T-helper 17 cell (primary cell): ENCODE measurements at places on chromosomes 3 and 15.
A peak's percentile ranks its signal among the peaks of the same experiment; 100 is the strongest.

- DNase-seq: no peak
Observed at GRCh38 chr3:50396502-50396901, 37.2 kb upstream of the TMEM115 start.

- no peak for DNase-seq
Observed at GRCh38 chr3:158086776-158087175, 19.4 kb downstream of the SHOX2 start.

DNA sequence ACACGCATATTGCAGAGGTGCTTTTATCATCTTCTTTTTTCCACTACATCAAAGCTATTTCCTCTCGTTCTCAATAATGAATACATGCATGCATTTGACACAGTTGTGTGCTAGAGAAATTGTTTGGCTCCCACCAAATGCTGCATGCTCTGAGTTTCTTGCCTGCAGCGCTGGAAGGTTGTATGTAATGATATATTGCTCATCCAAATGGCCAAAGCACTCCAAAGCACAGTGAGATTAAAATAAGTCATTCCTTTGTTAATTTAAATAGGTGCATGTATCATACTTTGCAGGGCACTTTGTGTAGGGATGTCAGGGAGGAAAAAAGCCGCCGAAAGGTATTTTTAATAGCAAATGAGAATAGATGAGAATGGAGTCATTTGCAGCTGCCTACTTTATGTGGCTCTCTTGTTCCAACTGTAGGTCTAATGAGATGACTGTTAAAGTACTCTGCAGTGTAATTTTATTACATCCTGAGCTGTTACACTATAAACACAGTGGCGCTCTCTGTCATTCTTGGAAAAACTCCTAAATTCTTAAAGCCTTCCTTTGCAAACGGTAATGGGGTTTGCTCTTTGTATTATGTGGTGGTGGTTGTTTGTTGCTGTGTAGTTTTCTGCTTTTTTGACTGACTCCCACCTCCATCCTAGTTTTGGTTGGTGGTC lies 56.9 kb upstream of the SKOR1 start:
- DNase-seq: no peak

- DNase-seq: no peak
Observed at GRCh38 chr3:154210986-154211385, 89.8 kb downstream of the ARHGEF26 start.

GRCh38 chr3:134846911-134847317 lies 51.9 kb downstream of the EPHB1 start:
- no peak for DNase-seq

DNA sequence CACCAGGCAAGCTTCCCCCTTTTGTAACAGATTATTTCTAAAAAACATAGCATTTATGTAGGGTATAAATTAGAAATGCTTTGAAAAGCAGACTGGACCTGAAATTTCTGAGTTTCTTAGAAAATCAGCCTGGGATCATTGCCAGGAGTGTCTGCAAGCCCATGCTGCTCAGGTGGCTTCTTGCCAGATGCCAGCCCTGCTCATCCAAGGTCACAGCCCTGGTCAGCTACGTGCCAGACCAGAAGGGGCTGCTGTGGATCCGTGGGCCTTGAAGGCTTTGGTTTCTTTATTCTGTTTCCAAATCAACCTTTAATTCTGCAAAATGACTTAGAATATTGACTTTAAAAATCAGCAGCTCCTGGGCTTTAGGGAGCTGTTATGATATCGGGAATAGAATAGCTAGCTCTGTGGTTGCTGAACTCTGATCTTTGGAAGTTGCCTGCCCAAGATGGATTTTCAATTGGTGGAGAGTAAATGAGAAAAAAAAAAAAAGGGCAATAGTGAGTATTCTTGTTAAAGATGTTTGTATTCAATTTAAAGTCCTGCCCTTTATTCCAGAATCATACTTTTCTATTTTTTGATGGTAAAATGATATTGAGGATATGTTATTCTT lies 370.1 kb upstream of the ONECUT1 start:
- no peak for DNase-seq

DNA sequence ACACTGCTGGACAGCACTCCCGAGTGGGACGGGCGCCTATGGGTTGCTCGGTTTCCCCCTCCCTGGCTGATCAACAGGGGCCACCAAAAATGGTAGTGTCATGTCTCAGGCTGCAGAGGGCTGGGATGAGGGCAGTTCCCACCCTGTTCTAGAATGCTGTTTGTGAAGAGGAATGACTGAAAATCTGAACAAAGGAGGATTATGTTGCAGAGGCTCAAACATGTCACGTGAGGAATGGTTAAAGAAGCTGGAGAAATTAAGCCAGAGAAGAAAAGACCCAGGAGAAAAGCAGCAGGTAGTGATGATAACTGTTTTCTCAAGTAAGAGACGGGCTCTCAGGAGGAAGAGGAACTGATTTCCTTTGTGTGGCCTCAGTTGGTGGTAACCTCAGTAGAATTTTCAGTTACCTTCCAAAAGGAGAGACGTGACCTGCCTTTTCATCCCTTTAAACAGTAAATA lies 10.4 kb downstream of the SPG21 start:
- no peak for DNase-seq

GRCh38 chr3:78287085-78287484 lies 1247.2 kb downstream of the ROBO2 start:
- no peak for DNase-seq

- DNase-seq: peak; percentile 23
Observed at GRCh38 chr15:92883163-92883875, 16.8 kb upstream of the CHD2 start.

DNA sequence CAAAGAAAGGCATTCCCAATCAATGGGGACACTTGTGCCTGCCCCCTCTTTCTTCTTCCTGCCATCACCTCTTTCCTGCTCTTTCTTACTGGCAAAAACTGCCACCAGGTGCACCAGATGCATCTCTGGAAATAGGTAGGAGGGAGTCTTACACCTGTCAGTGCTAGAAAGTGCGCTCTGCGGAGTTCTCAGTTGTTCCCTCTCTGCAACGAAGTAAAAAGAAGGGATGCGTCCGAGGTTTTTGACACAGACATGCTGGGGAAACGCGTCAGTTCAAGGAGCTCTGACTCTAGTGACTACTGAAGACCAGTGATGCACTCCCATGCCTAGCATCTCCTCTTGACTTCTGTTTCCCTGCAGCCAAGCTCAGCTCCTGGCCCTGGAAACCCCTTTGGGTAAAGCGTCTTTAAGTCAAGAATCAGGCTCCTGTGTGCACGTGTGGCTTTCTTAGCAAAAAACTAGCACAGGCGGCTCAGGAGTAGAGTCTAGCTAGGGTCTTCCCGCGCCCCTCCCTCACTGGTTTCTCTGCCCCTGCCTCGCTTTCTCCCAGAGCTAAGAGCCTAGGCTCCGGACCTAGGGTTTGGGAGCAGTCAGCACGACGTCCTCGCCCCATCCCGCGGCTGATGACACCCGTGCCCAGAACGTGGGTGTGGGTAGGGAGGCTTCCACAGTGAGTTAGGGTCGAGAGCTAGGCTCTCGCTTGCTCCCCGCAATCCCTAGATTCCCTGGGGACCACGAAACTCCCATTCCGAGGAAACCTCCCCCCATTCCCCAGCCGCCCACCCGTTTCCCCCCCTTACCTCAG lies 564 bp upstream of the GRM7 start:
- no peak for DNase-seq

GRCh38 chr3:23820888-23821287 lies 15.1 kb downstream of the UBE2E1 start:
- no peak for DNase-seq

- no peak for DNase-seq
Observed at GRCh38 chr3:170323331-170323730, 34.2 kb upstream of the SKIL start.

DNA sequence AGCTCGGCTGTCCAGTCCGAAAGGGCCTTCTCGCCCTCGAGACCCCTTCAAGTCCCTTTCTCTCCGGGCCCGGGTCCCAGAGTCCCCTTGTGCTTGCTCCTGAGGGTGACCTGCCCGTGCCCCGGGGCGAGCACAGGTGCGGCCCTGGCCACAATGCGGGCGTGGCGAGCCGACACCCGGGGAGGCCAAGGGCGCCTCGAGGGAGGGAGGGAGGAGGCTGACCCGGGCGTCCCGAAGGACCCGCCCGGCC lies 810 bp upstream of the MEF2A start:
- no peak for DNase-seq

GRCh38 chr15:100249096-100249815 lies 92.5 kb downstream of the ADAMTS17 start:
- no peak for DNase-seq

DNA sequence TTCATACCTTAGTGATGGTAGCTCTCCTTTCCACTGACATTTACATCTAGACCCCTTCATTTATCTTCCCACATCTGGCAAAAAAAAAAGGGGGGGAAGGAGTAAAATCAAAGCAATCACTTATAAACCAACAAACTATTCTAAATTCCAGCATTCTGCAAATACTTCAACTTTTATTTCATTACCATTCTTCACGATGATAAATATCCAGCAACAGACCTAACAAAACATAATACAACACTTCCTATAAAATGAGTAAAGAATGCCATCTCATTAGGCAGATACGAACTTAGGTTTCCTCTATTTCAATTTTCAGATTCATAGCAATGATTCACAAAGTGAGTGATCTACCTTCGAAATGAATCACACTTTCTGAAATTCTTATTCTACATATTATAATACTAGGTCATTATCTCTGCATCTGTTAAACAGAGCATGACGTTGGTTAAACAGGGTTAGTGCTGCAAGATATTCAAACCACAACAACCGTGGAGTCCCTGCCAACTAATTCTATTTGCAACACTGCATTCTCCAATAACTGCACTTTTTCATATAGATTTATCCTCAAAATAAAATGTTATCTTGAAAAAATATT lies at the start of gene LRRFIP2:
TSS of gene LRRFIP2 (minus strand) at position 51 of the 595 bp plus-strand sequence. CDS start 25,599 bp downstream, outside the sequence.
- DNase-seq: no peak

DNA sequence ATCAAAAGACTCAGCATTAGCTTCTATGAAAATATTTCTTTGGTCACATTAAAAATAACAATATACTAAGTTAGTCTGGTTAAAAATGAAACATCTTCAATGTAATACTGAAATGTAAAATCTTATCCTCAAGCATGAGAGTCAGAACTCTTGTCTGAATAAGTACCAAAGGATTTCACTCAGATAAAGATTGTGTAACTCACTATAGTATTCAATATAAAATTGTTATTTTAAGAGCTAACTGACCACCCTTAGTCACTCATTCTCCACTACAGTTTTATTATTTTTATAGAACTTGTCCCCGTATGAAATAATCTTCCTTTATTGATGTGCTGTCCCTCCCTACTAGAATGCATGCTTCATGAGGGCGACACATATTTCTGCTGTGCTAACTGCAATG lies 426.3 kb downstream of the MECOM start:
- no peak for DNase-seq

DNA sequence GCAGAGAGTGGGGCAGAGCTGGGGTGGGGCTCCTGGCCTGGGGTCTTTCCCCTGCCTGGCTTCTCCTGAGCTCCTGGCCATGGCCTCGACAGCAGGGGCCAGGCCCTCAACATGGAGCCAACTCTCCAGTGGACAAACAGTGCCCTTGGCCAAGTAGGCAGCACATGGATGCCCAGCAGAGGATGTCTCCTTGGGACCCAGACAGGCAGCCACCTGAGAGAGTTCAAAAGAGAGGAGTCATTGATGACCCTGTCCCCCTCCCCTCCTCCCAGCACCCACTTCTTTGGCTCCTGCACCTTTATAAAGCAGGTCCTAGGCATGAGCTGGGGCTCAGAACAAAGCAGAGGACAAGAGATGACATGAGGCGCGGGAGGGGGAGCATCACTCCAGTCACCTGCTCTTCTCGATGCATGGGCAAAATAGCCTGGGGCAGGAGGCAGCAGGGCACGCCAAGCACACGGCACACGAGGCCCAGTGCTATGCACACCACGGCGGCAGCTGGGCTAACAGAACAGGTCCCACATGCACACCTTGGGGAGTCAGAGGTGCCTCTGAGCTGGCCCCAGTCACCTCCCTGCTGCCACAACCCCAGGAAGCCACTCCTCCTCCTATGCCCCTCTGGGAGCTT lies 27.4 kb downstream of the SHISA5 start:
- DNase-seq: no peak

DNA sequence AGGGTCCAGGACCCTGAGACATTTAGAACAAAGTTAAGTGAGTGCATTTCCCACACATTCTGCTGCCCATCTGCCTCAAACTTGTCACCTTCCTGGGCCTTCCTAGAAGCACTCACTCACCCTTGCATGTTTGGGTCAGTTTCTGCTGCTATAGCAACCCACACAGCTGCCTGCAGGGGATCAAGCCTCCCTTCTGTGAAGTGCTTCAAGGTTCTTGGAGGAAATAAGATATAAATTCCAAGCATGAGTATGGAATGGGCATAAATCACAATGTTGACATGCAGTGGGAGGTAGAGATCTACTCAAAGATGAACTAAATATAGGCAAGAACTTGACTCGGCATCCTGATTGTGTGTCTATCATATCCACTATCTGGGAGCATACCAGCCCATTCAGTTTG lies 140.4 kb downstream of the SLC9A9 start:
- no peak for DNase-seq

- no peak for DNase-seq
Observed at GRCh38 chr3:129690406-129690805, 83.9 kb upstream of the PLXND1 start.

GRCh38 chr3:183981990-183982644 lies 35.6 kb downstream of the ABCC5 start:
- DNase-seq: no peak

DNA sequence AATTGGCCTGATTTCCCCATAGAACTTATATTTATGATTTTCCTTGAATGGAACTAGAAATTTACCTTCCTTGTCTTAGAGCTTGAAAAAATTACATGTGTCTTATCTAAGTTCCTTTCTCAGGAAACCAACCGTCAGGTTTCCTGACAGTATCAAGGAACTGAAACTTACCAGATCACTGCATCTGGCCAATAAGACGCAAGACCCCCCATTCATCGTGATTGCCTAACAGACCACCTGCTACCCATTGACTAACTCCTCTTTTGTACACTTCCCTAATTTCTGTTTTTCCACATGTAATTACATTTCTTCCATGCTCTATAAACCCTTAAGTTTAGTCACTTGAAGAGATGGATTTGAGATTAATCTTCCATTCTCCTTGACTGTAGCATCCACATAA lies 517.2 kb upstream of the CBLB start:
- DNase-seq: no peak

GRCh38 chr3:24101676-24102168 lies 156.6 kb downstream of the NR1D2 start:
- no peak for DNase-seq

- DNase-seq: no peak
Observed at GRCh38 chr15:82649226-82649999, 2.2 kb upstream of the CPEB1 start.

DNA sequence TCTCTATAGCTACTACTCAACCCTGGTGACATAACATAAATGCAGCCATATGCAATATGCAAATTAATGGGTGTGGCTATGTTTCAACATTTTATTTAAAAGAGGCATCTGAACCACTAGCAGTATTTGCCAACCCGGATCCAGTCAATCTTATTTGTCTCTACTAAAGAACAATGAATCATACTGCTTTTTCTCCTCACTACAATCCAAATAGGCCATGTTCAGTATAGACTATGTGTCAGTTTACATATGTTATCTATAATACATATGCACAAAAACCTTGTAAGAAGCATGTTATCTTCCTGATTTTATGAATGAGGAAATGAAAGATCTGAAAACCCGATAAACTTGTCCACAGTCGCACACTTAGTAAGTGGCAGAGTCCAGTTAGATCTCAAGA lies 125.7 kb downstream of the STAG1 start:
- DNase-seq: no peak

- no peak for DNase-seq
Observed at GRCh38 chr3:110470310-110470709, 601.3 kb upstream of the NECTIN3 start.
